ENCODE measurements at places on chromosomes 5 and 9. TPM values are rescaled to one million over a fixed set of nuclear protein-coding genes. Genes with fewer than 3 reads are reported as not detected.

Gene NRG2
- 1.1 TPM for total RNA-seq

Gene LRRC70
- 9.9 TPM for total RNA-seq

Gene HCN1
- 0.17 TPM for total RNA-seq

Gene PAPPA
- 5.0 TPM for total RNA-seq

Gene ACOT12
- not detected for total RNA-seq

Gene SAPCD2
- total RNA-seq = 0.78 TPM

Gene LRRC14B
- not detected for total RNA-seq

Gene DBN1
- total RNA-seq = 98.8 TPM

Gene SLIT3
- total RNA-seq = 58.0 TPM

GRCh38 chr9:126805554-126806262 lies 868 bp downstream of the ZBTB43 start:
- no peaks in the 10 kb centered on the region for H3K27me3 ChIP-seq
- DNase-seq = peak; percentile 57
- H3K36me3 ChIP-seq = no peaks in the 10 kb centered on the region
- peak overlapping the region; percentile 77 for H3K4me3 ChIP-seq

DNA sequence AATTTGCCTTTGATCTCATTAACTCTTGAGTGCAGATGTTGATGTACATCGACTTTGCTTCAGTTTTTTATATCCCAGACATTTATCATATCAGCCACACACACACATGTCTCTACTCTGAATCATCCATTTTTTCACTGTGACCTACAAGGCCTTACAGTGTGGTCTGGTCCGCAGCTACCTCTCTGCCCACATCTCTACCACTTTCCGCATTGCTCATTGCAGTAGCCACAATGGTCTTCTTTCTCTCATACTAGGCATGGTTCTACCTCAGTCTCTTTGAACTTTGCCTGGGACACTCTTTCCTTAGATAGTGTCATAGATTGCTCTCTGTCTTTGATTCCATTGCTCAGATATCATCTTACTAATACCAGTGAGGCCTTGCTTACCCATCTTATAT lies 87.9 kb upstream of the FSD1L start:
- H3K36me3 ChIP-seq = peaks cover 6% of the 10 kb centered on the region
- H3K4me3 ChIP-seq = no peak overlapping the region
- H3K27ac ChIP-seq = no peak overlapping the region
- DNase-seq = no peak
- no peaks in the 10 kb centered on the region for H3K4me1 ChIP-seq
- no peaks in the 10 kb centered on the region for H3K27me3 ChIP-seq

DNA sequence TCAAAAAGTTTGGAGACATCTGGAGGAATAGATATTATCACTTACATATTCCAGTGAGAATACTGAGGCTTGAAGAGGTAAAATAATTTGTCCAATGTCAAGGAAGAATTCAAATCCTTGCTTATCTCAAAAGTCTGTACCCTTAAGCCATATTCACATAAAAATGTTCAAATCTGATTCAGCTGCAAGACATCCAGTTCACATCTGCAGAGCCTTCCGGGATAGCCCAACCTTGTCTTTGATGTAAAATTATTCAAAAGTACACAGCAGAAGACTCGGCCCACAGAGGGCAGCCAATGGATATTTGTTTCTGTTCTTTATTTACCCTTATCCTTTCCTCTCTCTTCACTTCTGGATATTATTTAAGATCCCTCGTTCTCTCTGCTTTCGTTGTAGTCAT lies 1183.8 kb upstream of the WWC1 start:
- H3K27ac ChIP-seq = no peak overlapping the region
- no peaks in the 10 kb centered on the region for H3K27me3 ChIP-seq
- no peaks in the 10 kb centered on the region for H3K36me3 ChIP-seq
- DNase-seq = no peak
- H3K4me3 ChIP-seq = no peak overlapping the region

GRCh38 chr5:125719681-125720347 lies 703.4 kb upstream of the GRAMD2B start:
- no peaks in the 10 kb centered on the region for H3K36me3 ChIP-seq
- H3K4me3 ChIP-seq = no peak overlapping the region
- no peak overlapping the region for H3K27ac ChIP-seq
- DNase-seq = no peak
- no peaks in the 10 kb centered on the region for H3K4me1 ChIP-seq

- DNase-seq = no peak
- H3K27me3 ChIP-seq = no peaks in the 10 kb centered on the region
- no peaks in the 10 kb centered on the region for H3K36me3 ChIP-seq
- H3K27ac ChIP-seq = no peak overlapping the region
Measured at GRCh38 chr5:10637944-10638343, 74.1 kb downstream of the ANKRD33B start.

DNA sequence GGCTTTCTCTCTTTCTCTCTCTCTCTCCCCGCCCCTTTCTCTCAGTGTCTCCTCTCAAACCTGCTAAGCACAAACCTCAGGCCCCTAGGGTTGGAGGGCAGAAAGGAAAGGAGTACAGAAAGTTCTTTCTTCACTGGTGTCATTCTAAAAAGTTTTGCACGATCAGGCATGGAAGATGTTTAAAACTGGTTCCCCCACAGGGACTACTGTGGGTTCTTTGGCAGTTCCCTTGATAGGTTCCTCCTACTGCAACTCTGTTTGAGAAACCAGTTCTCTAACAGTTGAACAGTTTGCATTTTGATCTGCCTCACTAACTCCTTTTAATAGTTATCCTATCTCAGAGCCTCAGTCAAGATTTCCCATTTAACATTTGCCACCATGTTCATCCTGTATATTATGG lies 82.9 kb downstream of the CDO1 start:
- no peaks in the 10 kb centered on the region for H3K27me3 ChIP-seq
- DNase-seq = no peak
- no peaks in the 10 kb centered on the region for H3K36me3 ChIP-seq
- no peak overlapping the region for H3K4me3 ChIP-seq
- H3K4me1 ChIP-seq = peaks cover 2% of the 10 kb centered on the region
- no peak overlapping the region for H3K27ac ChIP-seq

DNA sequence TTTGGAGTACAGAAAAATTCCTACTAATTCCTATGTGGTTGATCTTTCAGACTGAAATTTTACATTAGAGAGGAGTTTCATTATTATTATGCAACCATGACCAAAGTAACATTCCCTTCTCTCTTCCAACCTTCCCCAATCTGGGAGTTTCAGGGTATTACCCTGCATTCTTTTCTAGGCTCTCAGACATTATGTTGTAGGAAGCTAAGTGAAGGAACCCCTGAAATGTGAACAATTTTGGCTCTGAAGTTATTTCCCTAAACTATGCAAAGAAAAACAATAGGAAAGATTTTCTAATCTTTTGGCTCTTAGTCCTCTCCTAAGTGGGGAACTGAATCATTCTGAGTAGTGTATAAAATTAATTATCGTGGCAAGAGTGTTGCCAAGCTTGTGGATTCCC lies 63.3 kb upstream of the ZFAND5 start:
- H3K4me3 ChIP-seq = no peak overlapping the region
- no peaks in the 10 kb centered on the region for H3K27me3 ChIP-seq
- no peak overlapping the region for H3K27ac ChIP-seq
- H3K36me3 ChIP-seq = no peaks in the 10 kb centered on the region

- H3K27me3 ChIP-seq = no peaks in the 10 kb centered on the region
- H3K36me3 ChIP-seq = no peaks in the 10 kb centered on the region
- no peak overlapping the region for H3K27ac ChIP-seq
- no peaks in the 10 kb centered on the region for H3K4me1 ChIP-seq
- DNase-seq = no peak
Measured at GRCh38 chr5:159041444-159042198, 58.1 kb downstream of the EBF1 start.

DNA sequence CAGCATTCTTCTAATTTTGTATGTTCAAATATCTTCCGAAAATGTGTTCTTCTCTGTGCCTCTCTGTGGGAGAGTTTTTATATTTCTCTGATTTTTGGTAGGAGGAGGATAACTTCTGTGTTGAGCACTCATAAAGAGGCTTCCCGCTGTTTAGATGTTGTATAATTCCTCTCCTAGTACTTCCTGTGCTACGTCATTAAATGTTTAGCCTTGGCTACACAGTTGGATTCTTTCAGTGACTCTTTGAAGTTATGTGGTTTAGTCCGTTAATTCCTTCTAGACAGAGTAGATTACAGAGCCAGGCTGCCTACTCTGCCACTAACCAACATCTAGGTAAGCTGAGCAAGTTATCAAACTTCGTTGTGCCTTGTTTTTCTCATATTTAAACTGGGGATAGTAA lies 302.6 kb downstream of the OSTF1 start:
- H3K4me1 ChIP-seq = no peaks in the 10 kb centered on the region
- H3K27me3 ChIP-seq = no peaks in the 10 kb centered on the region
- no peak overlapping the region for H3K4me3 ChIP-seq
- no peaks in the 10 kb centered on the region for H3K36me3 ChIP-seq
- DNase-seq = no peak
- no peak overlapping the region for H3K27ac ChIP-seq

GRCh38 chr9:104798209-104798995 lies 34.5 kb downstream of the NIPSNAP3B start:
- no peaks in the 10 kb centered on the region for H3K27me3 ChIP-seq
- H3K27ac ChIP-seq = no peak overlapping the region
- H3K4me3 ChIP-seq = no peak overlapping the region
- DNase-seq = no peak
- no peaks in the 10 kb centered on the region for H3K4me1 ChIP-seq

DNA sequence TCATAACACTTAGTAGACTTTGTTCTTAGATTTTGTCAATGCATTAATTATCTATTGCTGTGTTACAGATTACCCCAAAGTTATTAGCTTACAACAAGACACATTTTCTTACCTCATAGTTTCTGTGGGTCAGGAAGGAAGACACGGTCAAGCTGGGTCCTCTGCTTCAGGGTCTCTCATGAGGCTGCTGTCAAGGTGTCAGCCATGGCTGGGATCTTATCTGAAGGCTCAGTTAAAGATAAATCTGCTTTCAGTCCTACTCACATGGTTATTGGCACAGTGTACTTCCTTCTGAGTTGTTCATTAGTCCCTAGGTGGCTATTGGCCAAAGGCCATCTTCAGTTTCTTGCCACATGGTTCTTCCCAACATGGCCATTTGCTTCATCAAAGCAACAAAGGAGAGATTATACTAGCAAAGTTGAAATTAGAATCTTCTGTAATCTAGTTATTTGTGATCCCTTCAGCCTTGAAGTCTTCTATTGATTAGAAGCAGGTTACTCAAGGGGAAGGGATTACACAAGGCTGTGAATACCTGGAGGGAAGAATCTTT lies 25.2 kb downstream of the TDRD7 start:
- H3K4me1 ChIP-seq = no peaks in the 10 kb centered on the region
- no peak for DNase-seq
- H3K4me3 ChIP-seq = no peak overlapping the region
- no peak overlapping the region for H3K27ac ChIP-seq

DNA sequence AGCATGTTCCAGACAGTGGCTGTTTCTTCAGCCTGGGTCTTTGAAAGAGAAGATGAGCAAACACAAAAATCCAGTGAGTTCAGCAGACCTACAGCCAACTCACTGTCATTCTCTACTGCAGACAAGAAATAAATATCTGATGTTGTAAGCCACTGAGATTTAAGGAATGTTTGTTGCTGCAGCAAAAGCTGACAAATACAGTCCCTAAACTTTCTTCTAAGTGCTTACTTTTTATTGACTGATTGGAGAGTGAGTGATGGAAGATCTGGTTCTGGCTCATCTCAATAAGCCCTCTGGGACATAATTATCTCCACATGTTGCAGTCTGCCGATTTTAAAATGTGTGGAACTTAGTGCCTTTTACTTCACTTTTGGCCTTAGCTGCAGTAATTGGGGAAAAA lies 69.9 kb upstream of the LMNB1 start:
- no peaks in the 10 kb centered on the region for H3K36me3 ChIP-seq
- no peaks in the 10 kb centered on the region for H3K27me3 ChIP-seq
- no peaks in the 10 kb centered on the region for H3K4me1 ChIP-seq
- no peak overlapping the region for H3K4me3 ChIP-seq

DNA sequence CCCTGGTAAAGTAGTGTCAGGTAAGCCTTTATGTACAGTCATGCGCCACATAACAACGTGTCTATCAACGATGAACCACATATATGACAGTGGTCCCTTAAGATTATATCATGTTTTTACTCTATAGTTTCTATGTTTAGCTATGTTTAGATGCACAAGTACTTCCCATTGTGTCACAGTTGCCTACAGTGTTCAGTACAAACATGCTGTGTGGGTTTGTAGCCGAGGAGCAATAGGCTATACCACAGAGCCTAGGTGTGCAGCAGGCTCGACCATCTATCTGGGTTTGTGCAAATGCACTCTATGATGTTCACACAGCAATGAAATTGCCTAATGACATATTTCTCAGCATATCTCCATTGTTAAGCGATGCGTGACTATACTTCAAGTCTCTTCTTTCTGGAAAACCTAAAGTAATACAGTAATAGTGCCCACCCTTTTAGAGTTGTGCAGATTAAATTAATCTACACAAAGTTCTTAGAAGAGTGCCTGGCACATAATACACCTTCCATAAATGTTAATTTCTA lies 295.9 kb downstream of the ARHGAP26 start:
- H3K4me3 ChIP-seq = no peak overlapping the region
- H3K4me1 ChIP-seq = peaks cover 20% of the 10 kb centered on the region
- no peak for DNase-seq

- H3K4me1 ChIP-seq = peaks cover 17% of the 10 kb centered on the region
- H3K36me3 ChIP-seq = no peaks in the 10 kb centered on the region
- peak; percentile 46 for DNase-seq
- H3K4me3 ChIP-seq = peak overlapping the region; percentile 18
- peaks cover 54% of the 10 kb centered on the region for H3K27me3 ChIP-seq
- H3K27ac ChIP-seq = no peak overlapping the region
Measured at GRCh38 chr9:122219856-122220672, 8.7 kb downstream of the LHX6 start.

DNA sequence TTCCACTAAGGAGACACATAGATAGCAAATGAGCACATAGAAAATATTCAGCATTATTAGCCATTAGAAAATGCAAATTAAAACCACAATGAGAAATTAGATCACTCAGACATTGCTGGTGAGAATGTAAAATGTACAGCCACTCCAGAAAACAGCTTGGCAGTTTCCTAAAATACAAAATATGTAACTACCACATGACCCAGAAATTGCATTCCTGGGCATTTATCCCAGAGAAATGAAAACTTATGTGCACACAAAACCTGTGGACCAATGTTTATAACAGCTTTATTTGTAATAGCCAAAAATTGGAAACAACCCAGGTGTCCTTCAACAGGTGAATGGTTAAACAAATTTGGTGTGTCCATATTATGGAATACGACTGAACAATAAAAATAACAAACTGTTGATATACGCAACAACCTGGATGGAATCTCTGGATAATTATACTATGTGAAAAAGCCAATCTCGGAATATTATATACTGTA lies 34.8 kb upstream of the SHC3 start:
- DNase-seq = no peak
- H3K4me3 ChIP-seq = no peak overlapping the region
- no peaks in the 10 kb centered on the region for H3K27me3 ChIP-seq
- no peak overlapping the region for H3K27ac ChIP-seq
- H3K36me3 ChIP-seq = no peaks in the 10 kb centered on the region

DNA sequence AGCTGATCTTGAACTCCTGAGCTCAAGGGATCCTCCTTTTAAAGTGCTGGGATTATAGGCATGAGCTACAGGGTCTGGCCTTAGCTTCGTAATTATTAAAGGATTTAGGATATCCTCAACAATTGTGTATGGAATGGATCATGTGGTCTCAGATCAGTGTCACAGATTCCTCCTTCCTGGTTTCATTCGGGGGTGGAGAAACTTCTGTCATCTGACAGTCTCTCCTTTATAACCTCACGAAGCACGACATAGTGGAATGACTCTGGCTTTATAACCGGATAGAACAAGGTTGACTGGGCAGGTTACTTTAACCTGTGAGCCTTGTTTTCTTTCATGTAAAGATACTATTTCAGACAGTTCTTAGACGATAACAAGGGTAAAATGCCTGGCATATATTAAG lies 4.4 kb upstream of the GNG10 start:
- H3K36me3 ChIP-seq = no peaks in the 10 kb centered on the region
- no peak overlapping the region for H3K4me3 ChIP-seq
- H3K27me3 ChIP-seq = no peaks in the 10 kb centered on the region
- DNase-seq = no peak
- H3K4me1 ChIP-seq = no peaks in the 10 kb centered on the region

Measured in thyroid gland (tissue), 4 donors.